ENCODE measurements at places on chromosomes 2 and 18.
A peak's percentile ranks its signal among the peaks of the same experiment; 100 is the strongest.

GRCh38 chr2:191486584-191487320, 191.2 kb upstream of the NABP1 start:
- DNase-seq: peak; percentile 99

DNA sequence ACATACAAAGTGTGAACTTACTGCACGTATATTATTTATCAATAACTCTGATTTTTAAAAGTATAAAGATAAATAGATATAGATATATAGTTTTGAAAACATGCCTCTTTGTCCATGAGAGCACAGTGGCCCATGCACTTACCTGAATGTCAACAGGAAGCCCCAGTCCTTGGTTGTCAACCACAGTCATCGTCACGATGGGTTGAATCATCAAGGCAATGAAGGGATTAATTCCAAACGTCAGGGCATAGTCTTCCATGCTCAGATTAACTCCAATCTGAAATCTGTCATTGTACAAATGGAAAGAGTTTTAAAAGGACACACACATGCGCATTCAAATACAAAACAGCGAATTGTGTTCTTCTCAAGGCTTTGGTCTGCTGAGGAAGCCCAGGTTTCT, 15.5 kb downstream of the SCYGR4 start:
- no peak for DNase-seq

GRCh38 chr2:237723602-237724001, 75.0 kb upstream of the RBM44 start:
- DNase-seq: no peak

GRCh38 chr2:105600949-105601794, 143.5 kb upstream of the NCK2 start:
- no peak for DNase-seq

DNA sequence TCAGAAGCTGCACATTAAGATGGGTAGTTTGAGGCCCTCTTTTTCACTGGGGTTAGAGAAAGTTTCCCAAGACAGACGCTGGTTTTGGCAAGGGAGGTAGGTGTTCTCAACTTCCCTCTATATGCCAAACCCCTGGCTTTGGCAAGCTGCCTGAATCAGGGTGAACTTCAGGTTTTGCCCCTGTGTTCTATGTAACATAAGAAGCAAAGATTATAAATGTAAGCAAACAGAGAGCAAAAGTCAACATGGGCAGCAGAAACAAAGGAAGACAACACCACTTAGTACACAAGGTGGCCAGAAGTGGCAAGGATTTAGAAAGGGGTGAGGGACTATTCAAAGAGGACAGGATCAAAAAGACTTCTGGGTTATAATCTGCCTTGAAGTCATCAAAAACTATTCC, 70.5 kb upstream of the TFCP2L1 start:
- no peak for DNase-seq

GRCh38 chr2:112758711-112759110, 5.7 kb downstream of the CKAP2L start:
- DNase-seq: no peak

- DNase-seq: no peak
Measured at GRCh38 chr2:25430556-25430955, 88.8 kb upstream of the DNMT3A start.

DNA sequence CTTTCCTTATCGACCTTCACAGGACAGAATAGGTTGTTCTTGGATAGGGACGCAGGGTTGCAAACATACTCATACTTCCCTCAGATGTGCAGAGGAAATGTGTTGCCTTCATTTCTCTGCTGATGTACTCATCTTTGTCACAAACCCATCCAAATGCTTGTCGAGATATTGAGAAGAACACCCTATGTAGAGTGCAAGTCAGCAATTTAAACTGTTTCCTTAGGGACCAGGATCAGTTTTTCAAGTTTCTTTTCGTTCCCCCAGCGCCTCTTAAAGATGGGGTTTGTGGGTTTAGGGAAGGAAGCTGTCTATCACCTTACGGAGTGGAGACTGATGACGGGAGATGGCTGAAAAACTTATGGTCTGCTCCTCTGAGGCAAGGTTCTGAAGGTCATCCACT, 474.2 kb downstream of the EPHA4 start:
- no peak for DNase-seq

DNA sequence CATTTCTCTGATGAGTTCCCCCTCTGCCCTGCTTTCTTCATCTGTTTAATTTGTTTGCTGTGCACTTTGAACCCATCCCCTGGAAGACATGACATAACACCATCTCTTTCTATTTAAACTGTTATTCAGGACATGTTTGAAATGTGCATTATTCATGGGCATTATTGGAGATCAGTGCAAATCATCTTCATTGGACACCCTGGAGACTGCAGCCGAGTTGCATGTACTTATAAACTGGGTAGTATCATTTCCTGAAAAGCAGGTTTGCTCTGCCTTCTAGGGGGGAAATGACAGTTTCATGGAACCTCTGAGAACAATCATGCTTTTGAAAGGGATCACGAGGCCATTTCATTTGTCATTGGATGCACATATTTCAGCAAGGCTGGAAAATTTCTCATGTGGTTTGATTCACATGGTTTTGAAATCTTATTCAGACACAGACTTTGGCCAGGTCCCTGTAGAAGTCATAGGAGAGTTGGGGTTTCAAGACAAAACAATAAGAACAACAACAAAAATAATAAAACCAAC, 462.8 kb upstream of the MEX3C start:
- DNase-seq: no peak

DNA sequence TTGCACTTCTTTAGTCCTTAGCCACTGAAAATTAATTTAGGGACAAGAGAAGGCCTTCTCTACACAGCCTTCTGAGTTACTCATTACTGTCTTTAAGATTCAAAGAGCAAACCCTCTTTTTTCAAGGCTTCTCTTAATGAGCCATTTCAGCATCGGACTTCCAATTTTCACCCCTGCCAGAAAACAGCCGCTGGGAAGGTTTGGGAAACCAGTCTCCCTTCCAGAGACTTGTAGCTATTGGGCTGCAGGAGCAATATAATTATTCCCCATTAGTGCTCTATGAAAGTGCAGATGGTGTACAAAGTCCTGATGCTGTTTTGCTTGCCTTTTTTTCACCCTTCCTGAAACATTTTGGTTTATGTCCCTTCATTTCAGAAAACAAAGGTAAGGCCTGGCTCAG, 79.3 kb downstream of the GPR39 start:
- no peak for DNase-seq

DNA sequence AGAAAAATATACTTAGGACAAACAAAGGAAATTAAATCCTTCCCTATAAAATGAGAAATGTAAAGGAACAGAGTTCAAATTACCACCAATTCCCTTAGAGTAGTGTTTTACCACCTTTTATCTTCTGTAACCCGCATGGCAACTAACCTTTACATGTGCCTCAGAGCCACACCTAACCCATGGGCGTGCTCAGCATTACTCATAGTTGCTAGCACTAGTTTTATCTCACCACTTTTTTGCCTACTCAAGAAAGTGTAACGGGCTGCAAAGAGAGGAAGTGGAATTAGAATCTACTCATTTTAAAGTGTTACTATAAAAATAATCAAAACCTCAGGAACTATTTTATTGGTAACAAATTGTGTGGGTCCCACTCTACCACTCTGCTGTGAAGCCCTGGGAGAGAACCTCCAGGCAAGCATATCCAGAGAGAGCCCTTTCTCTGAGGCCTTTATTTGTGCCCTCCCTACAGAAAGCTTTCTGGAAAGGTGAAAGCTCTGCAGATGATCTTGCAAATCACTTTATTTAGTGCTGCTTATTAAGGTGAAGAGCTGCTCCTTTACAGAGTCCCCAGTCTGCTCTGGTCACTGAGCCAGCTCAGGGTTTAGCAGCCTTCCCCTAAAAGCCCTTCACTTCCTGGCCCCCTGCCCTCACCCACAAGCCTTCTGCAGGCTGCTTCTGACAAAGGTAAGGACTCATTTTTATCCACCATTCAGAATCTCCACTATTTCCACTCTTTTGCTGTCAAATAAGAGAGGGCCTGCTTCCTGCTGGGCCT, 98.8 kb downstream of the TRABD2A start:
- DNase-seq: no peak

- no peak for DNase-seq
Measured at GRCh38 chr2:196131949-196132925, 39.1 kb downstream of the STK17B start.
